ENCODE measurements at places on chromosomes 11 and 22. TPM values are rescaled to one million over a fixed set of nuclear protein-coding genes. Genes with fewer than 3 reads are reported as not detected.
A peak's percentile ranks its signal among the peaks of the same experiment; 100 is the strongest.

Gene APOBEC3B
- total RNA-seq: 4.0 TPM

GRCh38 chr11:95884376-95884775 is 39.5 kb downstream of the MTMR2 start:
- DNase-seq: peak; percentile 89

- no peak for DNase-seq
Observed at GRCh38 chr11:112584672-112585071, 324.0 kb upstream of the PLET1 start.

Gene PGGHG
- total RNA-seq: 25.1 TPM

GRCh38 chr11:120105576-120105975 is 32.3 kb downstream of the TRIM29 start:
- DNase-seq: no peak

DNA sequence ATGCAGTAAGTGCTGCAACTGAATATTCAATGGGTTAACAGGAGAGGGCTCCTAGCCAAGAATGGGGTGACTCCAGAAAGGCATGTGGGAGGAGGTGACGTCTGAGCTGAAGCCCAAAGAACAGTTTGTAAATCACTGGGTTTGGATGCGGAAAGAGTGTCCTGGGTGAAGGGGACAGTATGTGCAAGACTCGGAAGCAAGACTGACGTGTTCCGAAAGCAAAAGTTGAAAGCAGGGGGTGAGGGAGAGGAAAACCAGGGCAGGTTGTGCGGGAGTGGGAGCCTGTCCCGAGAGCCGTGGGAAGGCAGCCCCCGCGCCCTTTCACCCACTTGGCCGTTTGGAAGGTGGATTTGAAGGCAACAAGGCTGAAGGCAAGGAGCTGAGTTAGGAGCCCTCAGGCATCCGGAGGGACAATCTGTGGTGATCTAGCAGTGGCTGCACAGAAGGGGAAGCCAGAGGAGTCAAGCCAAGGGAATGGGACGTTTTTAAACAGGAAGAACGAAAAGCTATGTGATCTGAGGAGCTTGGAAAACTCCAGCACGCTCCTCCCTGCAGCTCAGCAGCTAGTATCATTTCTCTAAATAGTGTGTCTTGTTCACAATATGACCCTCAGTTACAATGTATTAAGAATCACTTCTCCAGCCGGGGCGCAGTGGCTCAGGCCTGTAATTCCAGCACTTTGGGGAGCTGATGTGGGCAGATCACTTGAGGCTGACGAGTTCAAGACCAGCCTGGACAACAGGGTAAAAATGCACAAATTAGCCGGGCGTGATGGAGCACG is 7.7 kb downstream of the SLC25A18 start:
- peak; percentile 76 for DNase-seq
